ENCODE measurements at places on chromosomes 2 and 18.

- no peak for DNase-seq
Observed at GRCh38 chr2:23475473-23475872, 90.5 kb downstream of the KLHL29 start.

- DNase-seq = no peak
Observed at GRCh38 chr2:24482251-24482971, 8.6 kb upstream of the NCOA1 start.

- DNase-seq = no peak
Observed at GRCh38 chr18:35114305-35114704, 73.1 kb downstream of the MAPRE2 start.

DNA sequence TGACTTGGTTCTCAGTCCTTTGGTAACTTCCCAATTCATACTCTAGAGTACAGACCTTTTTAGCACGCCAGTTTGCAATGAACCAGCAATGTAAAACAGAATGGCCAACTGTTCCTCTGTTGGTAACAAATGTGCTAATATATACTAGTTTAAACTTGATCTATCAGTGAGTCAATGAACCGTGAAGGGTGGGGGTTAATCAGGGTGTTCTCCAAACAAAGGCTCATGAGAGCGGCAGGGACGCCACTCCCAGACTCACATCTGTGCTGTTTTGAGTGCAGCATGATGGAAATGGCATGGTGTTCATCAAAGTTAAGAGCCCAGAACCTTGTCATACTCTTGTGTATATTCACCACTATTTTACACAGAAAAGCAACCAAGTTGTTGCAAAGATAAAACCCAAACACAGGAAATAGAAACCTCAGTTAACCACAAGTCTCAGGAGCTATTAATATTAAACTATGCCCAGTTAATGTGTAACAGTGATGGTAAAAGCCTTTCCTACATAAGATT, 70.3 kb downstream of the CERKL start:
- no peak for DNase-seq

DNA sequence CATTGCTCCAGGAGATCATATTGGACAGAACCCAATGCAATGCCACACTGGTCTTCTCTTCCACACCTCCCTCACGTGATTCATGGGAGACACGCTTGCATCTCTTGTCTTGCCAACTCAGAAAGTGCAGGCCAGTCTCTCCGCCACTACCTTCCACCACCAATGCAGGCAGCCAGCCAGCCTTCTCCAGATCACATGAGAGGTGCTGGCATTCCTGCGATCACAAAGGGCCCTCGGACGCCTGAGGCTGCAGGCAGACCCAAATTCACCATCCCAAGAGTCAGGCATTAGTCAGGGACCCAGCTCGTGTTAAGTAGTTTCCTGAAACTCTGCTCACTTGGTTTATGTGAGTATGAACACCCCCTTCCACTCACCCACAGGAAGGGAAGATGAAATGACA, 437.0 kb upstream of the ETAA1 start:
- no peak for DNase-seq

- no peak for DNase-seq
Observed at GRCh38 chr2:223036790-223037444, 15.1 kb upstream of the KCNE4 start.

DNA sequence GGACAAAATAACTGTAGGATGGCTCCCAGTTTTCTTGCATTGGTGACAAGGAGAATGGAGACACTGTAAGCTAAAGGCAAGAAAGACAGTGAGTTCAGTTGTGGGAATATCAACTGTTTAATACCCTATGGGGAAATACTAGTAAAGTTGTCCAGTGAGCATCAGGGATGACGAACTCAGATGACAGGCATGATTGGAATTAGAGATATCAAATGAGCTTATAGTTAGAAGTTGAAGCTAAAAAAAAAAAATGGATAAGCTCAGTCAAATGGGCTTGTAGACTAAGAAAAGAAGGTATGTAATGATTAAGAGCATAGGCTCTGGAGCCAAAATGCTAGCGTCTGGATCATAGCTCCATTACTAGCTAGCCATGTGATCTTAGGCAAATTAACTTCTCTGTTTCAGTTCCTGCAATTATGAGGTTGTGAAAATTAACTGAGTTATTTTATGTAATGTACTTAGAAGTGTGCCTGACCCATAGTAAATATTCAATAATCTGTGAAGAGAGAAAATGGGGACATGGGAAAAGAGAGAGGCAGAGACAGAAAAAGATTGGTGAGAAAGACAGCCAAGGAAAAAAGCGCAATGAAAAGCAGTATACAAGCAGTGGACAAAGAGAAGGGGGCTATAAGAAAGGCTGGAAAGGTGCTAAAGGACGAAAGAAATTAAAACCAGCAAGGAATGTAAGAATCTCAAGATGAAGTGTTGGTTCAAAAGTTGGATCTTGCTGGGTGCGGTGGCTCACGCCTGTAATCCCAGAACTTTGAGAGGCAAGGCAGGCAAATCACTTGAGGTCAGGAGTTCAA, 95.7 kb upstream of the SLC39A10 start:
- no peak for DNase-seq

DNA sequence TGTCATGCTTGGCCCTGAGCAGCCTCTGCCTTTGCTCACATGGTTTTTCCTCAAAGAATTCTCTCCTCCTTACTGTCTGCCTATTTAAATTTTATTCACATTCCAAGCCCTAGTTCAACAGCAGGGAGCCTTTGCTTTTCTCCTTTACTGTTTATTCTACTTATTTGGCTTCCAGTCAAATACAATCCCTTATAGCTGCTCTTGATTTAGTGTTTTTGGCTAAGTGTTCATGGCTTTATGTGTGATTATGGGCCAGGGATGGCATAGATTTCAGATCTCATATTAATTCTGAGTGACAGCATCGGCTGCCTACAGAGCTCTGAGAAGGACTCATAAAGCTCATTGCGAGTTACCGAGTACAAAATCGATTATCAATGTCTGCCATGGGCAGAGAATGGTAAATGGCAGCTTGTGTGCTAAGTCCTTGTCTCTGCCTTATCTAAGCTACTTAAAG, 106.7 kb downstream of the METTL8 start:
- no peak for DNase-seq

DNA sequence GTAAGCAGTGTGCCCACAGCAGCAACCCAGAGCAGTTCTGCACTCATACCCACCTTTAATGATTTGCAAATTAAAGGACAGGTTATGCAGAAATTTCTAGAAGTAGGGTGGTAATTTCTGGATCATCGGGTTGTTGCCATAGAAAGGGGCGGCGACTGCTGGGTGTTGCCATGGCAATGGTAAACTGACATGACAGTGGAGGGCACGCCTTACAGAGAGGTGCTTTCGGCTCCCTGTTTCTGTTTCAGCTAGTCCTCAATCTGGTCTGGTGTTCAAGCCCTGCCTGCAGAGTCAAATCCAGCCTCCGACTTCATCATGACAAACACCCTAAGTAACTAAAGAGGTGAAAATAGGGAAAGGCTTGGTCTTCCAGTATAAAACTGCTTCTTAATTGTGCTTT, 667.7 kb downstream of the SOCS6 start:
- DNase-seq = no peak

GRCh38 chr18:22108674-22109073, 60.7 kb upstream of the GATA6 start:
- DNase-seq = no peak

GRCh38 chr18:50004013-50004412, 190.7 kb upstream of the ACAA2 start:
- DNase-seq = no peak

- DNase-seq = no peak
Observed at GRCh38 chr18:22981274-22982133, 48.4 kb downstream of the RBBP8 start.

DNA sequence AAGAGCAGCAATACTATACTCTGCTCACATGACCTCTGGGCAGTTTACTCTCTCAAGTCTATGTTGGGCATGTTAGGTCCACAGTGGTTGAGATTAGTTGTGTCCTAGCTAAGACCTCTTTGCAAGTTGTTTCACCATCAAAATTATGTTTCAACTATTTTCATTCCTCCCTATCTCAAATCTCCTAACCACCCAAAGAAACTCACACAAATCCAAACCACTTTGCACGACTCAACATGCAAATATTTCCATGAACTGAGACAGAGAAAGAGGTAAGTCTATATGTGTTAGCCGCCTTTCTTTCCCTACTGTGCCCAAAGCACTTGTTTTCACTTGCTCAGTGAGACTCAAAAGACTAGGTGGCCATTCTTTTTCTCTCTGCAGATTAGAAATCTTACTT, 546.8 kb downstream of the TNS1 start:
- no peak for DNase-seq

- DNase-seq = no peak
Observed at GRCh38 chr2:20454036-20454981, 7.4 kb downstream of the RHOB start.

GRCh38 chr2:44927985-44928482, 13.5 kb upstream of the SIX3 start:
- no peak for DNase-seq

DNA sequence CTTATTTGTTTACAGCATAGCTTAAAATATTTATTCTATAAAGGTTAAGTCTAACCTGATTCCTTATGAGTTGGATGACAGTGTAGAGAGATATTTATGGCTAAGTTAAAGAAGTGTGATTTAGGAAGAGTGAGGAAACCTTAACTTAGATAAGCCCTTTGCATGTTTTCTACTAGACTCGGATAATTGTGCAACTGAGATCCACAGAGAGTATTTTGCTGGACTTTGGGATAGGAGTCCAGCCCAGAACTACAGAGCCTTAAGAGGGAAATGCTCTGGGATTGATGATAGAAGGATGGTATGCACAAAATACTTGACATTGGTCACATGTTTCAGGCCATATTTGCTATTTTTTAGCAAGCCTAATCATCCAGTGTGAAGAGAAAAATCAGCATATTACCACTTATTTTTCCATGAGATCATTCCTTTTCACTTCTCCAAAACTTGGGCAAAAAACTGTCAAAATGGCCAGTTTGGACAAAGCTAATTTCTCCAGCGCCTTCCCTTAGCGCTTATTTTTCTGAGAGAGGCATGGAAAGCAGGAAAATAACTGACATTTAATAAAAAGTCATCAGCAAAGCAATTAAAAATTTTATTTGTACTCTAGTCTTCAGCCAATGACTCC, 3.1 kb downstream of the CD28 start:
- no peak for DNase-seq

DNA sequence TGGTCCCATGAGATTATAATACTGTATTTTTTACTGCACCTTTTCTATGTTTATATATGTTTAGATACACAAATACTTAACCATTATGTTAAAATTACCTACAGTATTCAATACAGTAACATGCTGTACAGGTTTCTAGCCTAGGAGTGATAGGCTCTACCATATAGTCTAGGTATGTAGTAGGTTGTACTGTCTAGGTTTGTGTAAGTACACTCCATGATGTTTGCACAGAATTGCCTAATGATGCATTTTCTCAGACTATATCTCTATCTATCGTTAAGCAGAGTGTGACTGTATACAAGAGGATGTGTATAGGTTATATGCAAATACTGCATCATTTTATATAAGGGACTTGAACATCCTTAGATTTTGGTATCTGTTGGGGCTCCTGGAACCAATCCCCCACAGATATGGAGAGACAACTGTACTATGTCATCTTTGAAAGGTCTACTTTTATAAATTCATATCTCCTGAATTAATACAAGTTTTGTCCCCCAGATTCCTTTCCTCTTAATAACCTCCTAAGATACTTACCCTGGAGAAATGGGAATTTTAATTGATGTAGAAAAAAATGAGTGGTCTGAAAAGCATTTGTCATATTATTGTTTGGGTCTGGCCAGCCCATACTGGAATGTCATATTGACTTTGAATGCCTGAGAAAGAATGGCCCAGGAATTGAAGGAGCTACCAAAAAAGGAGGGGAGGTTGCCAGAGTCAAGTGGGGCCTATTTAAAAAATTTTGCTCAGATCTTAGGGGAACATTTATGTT, 36.6 kb downstream of the EHBP1 start:
- no peak for DNase-seq

- DNase-seq = no peak
Observed at GRCh38 chr2:218743068-218743467, 32.4 kb downstream of the TTLL4 start.

DNA sequence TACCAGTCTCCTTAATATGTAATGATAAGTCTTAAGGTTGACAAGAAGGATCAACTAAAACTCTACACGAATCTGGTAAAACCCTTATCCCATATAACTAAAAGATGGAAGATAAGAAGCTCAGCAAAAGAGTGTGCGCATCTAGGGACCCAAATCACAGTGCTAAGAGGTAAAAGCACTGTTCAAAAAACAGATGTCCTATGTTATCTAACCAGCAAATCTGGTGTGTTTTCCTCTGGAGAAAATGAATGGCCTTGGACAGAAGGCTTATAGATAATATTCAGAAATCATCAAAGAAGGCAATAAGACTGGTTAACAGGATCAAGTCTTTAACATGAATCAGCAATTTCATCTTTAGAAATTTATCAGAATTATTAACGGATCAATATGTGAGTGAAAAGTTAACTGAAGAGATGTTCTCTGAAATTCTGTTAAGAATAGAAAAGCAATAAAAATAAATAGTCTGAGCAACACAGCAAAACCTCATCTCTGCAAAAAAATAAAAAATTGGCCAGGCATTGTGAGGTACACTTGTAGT, 47.1 kb downstream of the RPRD1A start:
- no peak for DNase-seq

GRCh38 chr2:134233728-134234136, 20.1 kb upstream of the MGAT5 start:
- DNase-seq = no peak

- DNase-seq = no peak
Observed at GRCh38 chr2:238685713-238686112, 162.2 kb upstream of the TWIST2 start.

DNA sequence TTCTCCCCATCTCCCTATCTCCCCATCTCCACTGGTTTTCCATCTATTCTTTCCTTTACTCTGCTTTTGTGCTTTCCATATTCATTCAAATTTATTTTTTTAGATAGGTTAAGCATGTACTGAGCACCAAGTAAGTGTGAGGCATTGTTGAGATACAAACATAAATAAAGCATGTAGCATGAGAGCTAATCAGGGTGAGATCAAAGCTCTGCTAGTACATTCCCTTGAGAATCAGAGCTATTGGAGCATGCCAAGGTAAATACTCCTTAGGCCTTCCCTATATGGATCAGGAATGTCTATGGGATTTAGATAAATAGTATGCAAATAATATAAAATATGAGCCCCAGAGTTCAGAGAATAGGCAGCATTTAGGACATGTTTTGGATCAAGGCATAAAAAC, 25.3 kb downstream of the BABAM2 start:
- DNase-seq = no peak

DNA sequence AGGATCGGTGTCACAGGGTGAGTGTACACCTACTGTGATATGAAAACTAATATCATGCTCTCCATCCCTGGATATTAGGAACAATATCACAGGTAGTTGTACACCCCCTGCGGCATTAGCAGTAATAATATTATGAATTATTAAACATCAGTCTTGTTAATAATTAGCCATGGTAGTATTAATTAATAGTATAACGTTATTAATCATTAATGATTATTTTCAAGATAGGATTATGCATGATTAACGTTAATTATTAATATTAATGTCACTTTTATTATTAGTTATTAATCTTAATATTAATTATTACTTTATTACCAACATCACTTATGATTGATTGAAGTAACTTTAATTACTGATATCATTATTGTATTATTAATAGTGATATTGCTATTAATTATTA, 26.2 kb upstream of the NAGK start:
- DNase-seq = no peak

- no peak for DNase-seq
Observed at GRCh38 chr18:73366713-73367112, 498.9 kb upstream of the NETO1 start.

GRCh38 chr2:225355788-225356187, 43.7 kb upstream of the NYAP2 start:
- no peak for DNase-seq

- DNase-seq = no peak
Observed at GRCh38 chr2:108911401-108911800, 77.6 kb downstream of the EDAR start.

All from keratinocyte (primary cell).